ENCODE measurements at places on chromosomes 7 and 10.

DNA sequence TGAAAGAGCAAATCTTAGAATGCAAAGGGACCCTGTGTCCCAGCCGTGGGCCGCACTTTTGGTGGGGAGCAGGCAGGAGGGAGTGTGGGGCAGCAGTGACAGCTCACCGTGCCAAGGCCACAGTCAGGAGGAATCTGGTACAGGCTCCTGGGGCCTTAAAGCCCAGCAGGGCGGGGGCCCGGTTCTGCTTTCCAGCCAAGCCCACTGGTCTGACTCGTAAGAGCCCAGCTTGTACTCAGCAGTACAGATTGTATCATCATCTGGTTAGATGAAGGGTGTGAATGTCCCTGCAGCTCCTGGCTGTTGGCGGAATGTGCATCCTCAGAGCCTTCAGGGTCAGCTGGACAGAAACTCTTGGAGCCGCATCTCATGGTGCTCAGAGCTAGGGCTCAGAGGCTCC, 30.5 kb upstream of the TRIM8 start:
- no peak for DNase-seq

DNA sequence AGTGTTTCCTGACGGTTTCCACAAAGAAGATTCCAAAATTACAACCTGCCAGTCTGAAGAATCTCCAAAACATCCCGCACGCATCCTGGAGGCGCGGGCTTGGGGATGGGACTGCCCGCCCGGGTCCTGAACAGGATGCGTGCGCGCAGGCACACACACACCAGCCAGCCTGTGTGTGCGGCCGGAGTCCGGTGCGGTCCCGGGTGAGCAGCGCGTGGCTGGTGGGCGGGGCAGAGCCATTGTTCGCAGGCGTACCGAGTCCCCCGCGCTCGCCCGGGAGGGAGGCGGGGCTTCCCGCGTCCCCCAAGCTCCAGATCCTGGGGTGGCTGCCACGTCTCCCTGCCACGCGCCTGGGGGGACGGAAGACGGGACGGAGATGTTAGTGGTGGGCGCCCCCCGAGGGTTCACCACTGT, 675 bp upstream of the SCD start:
- DNase-seq = peak; percentile 54

GRCh38 chr7:16609842-16610450, 35.6 kb downstream of the ANKMY2 start:
- DNase-seq = no peak

GRCh38 chr10:53006663-53007526, 234.3 kb upstream of the MBL2 start:
- no peak for DNase-seq

DNA sequence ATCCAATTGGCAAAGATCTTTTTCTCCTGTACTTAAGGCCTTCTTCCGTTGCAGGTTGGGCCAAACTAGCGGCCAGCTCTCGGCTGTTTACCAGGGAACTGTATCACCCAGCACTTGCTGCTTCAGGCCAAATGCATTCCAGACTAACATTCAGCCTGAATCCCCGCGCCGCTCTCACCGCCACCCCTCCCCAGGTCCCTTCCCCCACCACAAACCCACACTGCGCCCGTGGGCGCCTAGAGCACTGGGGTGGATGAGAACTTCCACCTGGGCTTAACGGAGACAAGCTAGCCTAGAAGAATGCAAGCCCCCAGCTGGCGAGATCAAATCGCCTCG, 676 bp downstream of the TCAF1 start:
- DNase-seq = peak; percentile 33

GRCh38 chr10:126073606-126074005, 177.2 kb downstream of the FANK1 start:
- DNase-seq = no peak

- no peak for DNase-seq
Measured at GRCh38 chr7:33452805-33453502, 323.6 kb downstream of the BBS9 start.

- DNase-seq = no peak
Measured at GRCh38 chr10:1230138-1230537, 174.0 kb downstream of the WDR37 start.

GRCh38 chr10:133023216-133023843, 64.4 kb upstream of the ADGRA1 start:
- DNase-seq = no peak

- no peak for DNase-seq
Measured at GRCh38 chr7:74396993-74397392, 56.7 kb upstream of the GTF2IRD1 start.

GRCh38 chr7:56810466-56810865, 321.8 kb downstream of the ZNF479 start:
- no peak for DNase-seq

GRCh38 chr7:69880840-69881239, 282.6 kb downstream of the AUTS2 start:
- no peak for DNase-seq

GRCh38 chr7:51045319-51046102, 262.8 kb upstream of the GRB10 start:
- DNase-seq = no peak

DNA sequence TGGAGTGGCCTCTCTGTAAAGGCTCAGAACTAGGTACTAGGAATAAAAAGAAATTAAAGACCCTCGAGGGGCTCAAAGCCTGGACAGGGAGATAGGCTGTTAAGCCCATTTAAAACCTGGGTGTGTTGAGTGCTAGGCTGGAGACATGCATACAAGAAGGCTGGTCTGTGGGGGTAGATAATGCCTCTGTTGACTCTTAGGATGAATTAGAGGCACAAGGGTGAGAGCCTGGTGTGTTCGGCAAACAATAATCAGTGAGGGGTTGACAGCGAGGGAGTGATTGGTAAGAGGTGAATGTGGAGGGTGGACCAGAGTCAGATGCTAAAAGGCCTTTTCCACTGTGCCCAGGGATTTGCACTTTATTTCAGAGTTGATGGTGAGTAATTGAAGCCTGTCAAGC, 12.7 kb downstream of the GSTO2 start:
- no peak for DNase-seq

GRCh38 chr10:1573334-1573969, 163.9 kb downstream of the ADARB2 start:
- DNase-seq = no peak

DNA sequence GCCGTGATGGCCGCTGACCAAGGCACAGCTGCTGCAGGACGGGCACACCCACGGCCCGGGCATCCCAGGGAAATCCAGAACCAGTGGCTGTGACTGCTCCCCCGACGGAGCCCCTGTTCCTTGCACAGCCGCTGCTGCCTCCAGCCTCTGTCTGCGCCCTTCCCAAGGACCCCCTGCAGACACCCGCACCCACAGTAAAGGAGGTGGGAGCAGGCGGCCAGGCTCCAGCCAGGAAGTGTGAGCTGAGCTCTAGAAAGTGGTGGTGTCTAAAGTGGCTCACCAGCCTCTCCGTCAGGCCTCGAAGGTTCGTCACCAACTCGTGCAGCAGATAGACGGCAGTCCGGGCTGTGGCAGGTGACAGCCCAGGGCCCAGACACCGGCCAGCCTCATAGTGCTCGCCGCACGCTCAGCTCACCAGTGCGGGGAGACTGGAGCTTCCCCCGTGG, 306.7 kb downstream of the DNAJB6 start:
- no peak for DNase-seq

DNA sequence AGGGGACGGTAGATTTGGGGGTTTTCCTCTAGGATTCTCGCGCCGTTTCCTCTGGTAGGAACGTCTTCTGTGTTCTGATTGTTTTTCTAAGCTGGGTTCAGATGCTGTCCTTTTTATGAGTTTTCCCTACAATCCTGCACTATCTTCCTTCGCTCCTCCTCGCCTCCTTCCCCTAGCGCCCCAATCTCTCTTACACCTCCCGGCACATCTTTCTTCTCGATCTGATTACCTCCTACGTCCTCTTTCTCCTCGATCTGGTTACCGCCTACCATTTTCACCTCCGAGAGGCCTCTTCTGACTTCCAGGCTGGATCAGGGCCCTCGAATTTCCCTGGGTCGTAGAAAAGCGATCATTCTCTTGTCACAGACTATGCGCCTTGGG, 413 bp downstream of the BUD31 start:
- DNase-seq = no peak

DNA sequence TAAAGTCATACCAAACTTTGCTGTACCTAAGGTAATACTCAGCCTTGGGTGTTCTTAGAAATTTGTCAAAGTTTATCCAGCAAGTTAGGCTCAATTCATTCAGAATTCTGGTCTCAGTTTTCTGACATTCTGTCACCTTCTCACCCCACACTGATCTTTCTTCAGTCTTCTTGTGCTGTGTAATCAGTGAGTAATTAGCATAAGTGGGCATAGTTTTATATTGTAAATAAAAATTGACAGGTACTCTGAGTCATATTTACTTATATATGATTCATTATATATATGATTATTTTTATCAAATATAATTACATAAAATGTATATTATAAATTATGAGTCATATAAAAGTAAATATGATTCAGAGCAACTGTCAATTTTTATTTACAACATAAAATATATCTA, 170.9 kb upstream of the MAGI2 start:
- DNase-seq = no peak

DNA sequence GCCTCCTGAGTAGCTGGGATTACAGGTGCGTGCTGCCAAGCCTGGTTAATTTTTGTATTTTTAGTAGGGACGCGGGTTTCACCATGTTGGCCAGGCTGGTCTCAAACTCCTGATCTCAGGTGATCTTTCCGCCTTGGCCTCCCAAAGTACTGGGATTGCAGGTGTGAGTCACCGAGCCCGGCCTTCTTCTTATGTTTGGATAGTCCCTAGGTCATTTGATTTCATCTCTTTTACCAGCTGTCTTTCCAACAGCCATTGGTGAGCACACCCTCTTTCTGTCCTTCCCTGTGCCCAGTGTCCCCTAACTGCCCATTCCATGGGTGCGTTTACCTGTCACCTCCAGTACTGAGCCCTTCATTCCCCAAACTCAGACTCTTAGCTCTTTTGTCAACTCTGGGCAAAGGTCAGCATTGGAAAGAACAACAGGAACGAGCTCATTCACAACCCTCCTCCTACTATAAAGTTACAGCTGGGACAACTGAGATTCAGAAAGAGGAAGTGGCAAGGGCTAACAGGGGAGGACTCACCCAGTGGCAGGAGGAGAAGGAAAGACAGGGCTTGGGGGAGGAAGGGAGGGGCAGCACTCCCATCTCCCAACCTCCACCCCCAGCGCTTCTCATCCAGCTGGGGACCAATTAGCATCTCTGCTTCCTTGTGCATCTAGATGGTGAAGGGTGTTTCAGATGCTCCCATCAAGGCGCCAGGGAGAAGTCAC, 5.6 kb downstream of the SSC4D start:
- DNase-seq = no peak

DNA sequence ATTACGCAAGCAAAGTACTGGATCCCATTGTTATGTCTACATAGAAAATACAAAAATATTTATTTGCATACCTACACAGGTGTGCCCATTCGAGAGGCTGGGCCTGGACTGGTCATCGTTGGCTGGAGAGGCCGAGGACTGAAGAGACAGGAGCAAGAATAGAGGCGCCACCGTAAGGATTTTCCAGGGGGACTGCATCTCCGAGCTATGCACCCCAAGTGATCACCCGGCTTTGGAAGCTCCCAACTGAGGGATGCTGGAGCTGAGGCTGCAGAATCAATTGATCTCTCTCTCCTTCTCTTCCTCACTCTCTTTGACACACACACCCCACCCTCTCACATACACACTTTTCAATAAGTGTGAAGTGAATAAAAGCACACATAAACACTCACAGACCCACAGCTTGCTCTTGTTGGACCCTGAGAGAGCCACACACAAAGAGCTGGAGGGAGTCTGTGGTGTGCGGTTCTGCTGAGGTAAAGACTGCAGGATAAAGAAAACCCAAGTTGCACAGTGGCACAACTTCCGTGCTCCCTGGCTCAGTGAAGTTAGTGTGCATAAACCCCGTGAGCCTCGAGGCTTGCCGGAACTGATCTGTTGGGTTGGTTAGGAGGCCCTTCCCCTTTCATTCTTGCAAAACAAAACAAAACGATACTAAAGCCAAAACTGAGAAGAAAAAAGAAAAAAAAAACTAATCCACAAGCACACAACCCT, at the start of gene AOAH:
Gene AOAH, minus strand, starts transcription at position 544 of the 714 bp plus-strand sequence. Its CDS starts 346 bp downstream, at position 198.
- DNase-seq = no peak

- DNase-seq = no peak
Measured at GRCh38 chr7:28091190-28091589, 89.4 kb downstream of the JAZF1 start.

- peak; percentile 27 for DNase-seq
Measured at GRCh38 chr10:408236-408635, 273.0 kb downstream of the ZMYND11 start.

DNA sequence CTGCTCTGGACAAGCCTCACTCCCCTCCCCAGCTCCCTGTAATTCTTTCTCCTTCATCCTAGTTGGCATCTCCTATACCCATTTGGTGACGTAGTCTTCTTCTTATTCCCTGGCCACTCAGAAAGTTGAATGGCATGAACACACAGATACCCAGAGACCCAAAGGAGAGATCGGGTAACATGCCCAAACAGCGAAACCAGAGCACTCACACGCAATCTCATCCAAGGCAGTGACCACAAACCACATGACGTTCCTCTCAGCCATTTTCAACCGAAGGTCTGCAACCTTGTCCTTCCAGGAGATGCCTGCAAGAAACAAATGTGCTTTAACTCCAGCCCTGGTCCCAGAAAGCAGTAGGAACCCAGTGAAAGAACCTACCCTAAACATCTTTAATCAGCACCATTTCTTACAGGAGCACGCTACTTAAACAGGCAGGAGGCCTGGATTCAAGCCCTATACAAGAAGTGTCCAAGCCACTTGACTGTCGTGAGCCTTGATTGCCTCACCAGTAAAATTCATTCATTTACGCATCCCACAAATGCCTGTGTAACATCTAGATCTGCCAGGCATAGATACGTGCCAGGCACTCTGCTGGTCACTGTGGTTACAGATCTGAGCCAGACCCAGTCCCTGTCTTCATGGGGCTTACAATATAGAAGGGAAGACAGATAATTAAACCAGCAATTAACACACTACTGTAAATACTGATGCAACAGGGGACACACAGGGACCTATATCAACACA, 37.1 kb downstream of the XPNPEP1 start:
- DNase-seq = no peak

- no peak for DNase-seq
Measured at GRCh38 chr10:5317547-5318107, 47.1 kb upstream of the UCN3 start.

- no peak for DNase-seq
Measured at GRCh38 chr7:114755856-114756255, 166.0 kb upstream of the MDFIC start.

DNA sequence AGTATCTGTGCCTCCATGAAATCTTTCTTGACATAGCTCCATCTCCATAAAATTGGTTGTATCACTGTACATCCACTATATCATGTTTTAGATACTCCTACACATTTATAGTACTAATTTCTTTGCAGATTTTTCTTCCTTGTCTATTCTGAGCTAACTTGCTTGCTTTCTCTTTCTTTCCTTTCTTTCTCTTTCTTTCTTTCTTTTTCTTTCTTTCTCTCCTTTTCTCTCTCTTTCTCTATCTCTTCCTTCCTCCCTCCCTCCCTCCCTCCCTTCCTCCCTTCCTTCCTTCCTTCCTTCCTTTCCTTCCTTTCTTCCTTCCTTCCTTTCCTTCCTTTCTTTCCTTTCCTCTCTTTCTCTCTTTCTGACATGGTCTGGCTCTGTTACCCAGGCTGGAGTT, 23.7 kb downstream of the TASOR2 start:
- no peak for DNase-seq

GRCh38 chr7:119984247-119984646, 288.7 kb upstream of the KCND2 start:
- no peak for DNase-seq

All from prostate gland (tissue), 2 donors.